ENCODE measurements at places on chromosomes 6 and 20.

GRCh38 chr20:22904386-22904785 is 130.7 kb upstream of the SSTR4 start:
- no peak for DNase-seq

DNA sequence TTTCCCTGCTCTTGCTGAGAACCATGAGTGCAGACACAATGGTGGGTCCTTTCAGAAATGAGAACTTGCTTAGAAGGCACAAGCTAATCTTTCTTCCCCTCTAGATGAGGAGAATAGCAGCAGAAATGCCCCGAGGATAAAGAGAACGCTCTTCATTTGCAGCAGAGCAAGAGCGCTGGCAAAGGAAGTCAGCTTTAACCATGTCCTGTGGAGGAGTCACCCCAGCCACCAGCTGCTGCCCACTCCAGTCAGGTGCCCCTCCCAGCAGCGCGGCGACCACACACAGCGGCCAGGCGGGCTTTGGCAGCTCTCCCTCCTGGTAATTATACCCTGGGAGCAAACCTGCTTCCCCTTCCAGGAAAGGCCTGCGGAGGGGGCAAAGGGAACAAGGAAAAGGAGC is 42.4 kb upstream of the EMILIN3 start:
- DNase-seq = no peak

GRCh38 chr20:15805154-15805553 is 768.1 kb downstream of the KIF16B start:
- no peak for DNase-seq

- DNase-seq = no peak
Observed at GRCh38 chr6:86595641-86596040, 341.7 kb upstream of the HTR1E start.

GRCh38 chr6:45611491-45611890 is 233.8 kb upstream of the SUPT3H start:
- no peak for DNase-seq

GRCh38 chr6:44233567-44234100 is 10.2 kb downstream of the SLC29A1 start:
- DNase-seq = no peak

- DNase-seq = no peak
Observed at GRCh38 chr20:40410028-40410427, 279.0 kb downstream of the MAFB start.

DNA sequence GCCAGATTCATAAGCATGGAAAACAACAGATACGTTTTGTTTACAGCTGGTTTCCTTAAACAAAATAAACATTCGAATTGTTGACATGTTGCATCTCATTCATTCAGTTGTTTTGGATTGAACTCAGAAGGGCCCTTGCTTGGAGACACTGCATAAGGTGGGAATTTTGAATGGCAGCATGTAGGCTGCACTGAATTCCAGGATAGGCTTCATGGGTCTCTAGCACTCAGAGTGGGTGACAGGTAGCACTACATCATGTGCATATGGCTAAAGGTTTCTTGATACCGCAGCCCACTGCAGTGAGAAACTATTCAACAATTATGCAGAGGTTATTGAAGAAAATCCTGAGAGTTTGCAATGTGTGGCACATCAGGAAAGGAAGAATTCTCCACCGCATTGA is 1.6 kb downstream of the BEND6 start:
- no peak for DNase-seq

DNA sequence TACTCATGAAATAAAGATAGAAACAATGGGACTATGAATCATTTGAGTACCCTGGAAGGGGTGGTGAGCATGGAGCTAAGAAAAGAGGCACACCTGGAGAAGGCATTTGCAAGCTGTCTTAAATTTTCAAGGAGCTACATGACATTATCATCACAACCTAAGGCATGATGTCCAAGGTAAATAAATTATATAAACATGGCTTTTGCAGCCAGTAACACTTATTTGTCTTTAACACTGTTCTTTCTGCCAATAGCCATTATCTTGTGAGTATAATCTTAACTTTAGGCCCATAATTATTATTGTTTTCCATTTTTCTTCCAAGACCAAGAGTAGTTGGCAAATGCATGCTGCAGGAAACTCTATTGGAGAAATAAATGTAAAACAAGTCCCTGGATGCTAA is 63.7 kb downstream of the ALDH5A1 start:
- no peak for DNase-seq

DNA sequence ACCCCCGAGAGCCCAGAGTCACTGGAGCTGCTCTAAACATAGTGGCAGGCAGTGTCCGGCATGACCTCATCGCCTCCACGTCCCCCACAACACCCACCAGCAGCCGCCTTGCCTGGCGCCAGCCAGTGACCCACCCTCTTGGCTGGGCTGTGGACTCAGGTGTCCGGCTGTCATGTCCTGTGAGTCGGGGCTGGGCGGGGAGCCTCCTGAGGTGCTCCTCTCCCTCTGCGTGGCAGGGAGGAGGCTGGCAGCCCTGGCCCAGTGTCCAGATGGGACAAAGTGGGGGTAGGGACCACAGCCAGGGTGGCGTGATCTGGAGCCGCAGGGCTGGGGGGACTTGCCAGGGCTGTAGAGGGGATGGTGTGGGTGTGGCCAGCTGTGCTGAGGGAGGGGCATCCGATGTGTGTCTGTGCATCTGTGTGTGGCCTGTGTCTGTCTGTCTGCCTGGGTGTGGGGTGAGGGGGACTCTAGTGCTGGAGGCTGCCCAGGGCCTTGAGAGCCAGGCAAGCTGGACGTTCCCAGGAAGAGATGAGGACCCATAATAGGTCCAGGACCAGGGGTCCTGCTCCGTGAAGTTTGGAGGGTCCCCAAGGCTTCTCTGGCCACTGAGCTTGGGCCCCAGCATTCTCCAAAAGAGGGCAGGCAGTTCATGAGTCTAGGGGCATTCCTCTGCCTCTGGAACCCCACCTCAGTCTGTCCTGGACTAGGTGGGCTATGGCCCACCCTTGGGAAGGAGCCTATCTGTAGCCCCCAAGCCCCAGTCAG is 2.3 kb upstream of the SOX18 start:
- no peak for DNase-seq

GRCh38 chr6:168574699-168575195 is 133.8 kb downstream of the SMOC2 start:
- DNase-seq = no peak

DNA sequence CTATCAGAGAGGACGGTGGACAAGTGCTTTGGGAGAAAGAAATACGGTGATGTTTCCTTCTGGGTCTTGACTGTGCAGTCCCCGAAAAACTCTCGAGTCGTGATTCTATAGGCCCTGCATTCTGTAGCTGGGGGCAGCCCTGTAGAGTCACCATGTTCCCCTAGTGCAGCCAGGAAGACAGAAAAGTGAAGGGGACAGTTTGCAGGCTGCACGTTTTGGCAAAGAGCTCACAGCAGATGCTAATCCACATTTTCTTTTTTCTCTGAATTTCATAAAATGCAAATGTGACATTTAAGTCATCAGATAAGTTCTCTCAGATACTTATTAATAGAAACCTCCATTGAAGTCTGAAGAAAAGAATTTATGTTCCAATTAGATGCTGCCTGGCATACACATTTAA is 19.5 kb downstream of the SPATS1 start:
- DNase-seq = no peak

- DNase-seq = no peak
Observed at GRCh38 chr6:22526736-22527135, 42.6 kb upstream of the HDGFL1 start.

DNA sequence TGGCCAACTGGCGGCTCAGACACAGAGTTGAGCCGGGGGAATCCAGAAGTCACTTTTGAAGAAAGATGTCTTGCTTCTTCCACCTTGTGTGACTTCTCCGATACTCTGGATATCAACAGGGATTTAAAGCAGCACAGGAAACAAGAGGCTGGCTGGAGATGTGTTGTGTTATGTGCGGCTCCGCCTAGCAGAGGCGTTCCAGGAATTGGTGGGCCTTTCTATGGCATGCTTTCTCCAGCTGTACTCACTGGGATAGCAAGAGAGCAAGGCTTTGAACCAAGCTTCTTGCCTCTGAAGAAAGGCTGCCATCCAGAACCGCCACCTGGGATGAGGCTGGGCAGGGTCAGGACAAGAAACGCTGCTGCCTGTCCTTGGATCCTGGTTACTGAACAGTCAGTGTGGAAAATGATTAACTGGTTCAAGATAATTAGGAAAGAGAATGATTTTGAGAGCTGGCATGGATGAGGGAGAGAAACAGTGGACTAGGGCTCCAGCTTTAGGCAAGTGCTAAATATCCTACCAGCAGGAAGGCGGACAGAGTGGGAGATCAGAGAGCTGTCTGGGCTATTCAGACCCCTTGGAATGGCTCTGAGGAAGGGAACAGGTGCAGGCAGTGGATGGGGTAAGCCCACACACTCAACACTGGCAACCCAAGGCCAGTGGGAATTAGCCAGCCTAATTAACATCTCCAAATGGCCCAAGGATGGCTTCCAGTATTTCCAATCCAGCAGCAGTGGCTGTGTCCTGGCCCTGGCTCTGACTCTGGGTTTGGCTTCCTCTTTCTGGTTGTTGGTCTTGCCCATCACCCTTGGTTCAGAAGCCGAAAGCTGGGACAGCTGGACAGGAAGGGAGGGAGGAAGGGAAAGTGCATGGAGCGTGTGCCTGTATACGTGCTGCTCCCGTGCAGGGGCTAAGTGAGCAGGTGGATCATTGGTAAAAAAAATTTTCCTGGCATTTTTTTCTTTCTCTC is 31.9 kb downstream of the INSM1 start:
- no peak for DNase-seq

GRCh38 chr6:81003156-81003555 is 749.3 kb downstream of the TENT5A start:
- no peak for DNase-seq

GRCh38 chr20:36808317-36809257 is 35.0 kb upstream of the DSN1 start:
- peak; percentile 82 for DNase-seq

DNA sequence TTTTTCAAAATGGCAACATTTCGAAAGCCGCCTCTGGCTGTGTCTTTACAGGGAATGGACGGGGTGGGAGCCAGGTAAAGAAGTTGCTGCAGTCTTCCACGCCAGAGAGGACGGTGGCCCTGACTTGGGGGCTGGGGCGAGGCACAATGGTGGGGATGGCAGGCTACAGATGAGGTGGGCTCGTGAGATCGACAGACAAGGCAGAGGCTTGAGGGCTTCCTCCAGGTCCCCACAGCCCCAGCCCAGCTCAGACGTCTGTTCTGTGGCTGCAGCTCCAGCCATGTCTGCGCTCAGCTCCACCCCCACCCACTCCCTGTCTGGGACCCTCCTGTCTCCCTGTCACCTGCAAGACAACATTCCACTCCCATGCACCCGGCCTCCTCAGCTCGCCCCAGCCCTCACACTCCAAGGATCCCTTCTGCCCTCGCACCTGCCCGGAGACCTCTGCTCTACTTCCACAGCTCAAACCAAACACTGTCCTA is 7.4 kb upstream of the C20orf144 start:
- DNase-seq = no peak

DNA sequence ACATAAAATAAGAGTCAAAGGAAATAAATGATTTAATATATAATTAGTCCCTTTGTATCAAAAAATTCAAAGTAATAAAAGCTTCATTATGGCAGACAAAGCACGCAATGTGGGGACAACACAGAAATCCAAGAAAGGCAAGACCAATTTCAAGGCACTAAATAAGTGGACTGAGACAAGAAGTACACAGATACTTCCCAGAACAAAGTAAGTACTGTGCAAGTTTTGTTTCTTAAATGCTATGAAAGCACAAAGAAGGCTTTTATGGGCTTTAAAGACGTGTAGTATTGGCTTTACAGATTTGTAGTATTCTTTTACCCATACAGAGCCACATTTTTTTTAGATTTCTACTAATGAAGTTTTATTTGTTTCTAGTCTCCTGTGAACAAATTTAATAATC is 174.6 kb downstream of the TRDN start:
- no peak for DNase-seq

- no peak for DNase-seq
Observed at GRCh38 chr20:41273445-41273844, 44.1 kb downstream of the ZHX3 start.

DNA sequence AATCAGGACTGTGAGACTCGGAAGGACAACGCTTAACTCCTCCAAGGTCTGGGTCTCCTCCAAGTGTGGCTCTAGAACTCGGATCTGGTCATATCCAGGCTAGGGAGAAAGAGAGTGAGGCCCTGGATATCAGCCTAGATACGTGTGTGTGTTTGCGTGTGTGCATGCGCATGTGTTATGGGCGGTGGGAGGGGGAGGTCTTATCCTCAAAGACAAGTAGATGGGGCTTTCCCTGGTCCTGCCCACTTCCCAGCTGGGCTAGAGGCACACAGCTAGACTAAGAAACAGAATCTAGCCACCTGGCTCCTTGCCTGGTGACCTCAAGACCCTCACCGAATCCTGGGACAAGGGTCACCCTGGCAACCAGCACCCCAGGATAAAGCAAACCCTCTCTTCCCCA is 13.2 kb downstream of the CPNE5 start:
- no peak for DNase-seq

DNA sequence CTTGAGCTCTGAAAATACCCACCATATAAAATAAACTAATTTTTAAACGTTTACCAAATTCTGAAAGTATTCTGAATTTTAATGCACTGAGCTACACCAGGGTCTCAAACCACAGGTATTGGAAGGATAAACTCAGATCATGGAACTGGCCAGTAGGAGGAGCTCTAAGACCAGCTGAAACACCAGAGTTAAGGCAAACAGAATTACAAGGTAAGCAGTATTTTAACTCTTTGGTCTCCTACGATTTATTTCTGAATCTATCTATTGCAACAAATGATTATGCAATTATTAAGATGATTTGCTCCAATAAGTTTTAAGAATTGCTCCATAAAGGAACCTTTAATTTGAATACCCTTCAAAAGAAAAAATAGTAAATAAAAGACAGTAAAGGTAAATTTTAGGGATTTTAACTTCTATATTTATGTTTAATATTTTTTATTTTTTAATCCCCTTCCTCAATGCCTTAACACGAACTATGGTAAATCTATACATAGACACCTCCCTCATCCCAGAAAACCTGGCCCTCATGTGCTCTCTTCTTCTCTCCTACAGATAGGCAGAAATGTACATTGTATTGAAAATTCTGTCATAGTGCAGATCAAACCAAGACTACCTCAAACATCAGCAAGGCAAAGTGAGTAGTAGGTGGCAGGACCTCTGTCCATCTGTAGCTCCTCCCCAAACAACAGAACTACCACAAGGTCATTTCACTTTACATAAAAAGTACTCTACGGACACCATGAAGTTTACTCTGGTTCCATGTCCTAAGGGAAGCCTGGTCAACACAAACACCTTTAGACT is 58.4 kb downstream of the SMLR1 start:
- peak; percentile 73 for DNase-seq

- no peak for DNase-seq
Observed at GRCh38 chr6:147508042-147508865, at the start of gene SAMD5. Gene SAMD5 (plus strand): TSS chr6:147508690. CDS start chr6:147508929, 239 bp downstream.

DNA sequence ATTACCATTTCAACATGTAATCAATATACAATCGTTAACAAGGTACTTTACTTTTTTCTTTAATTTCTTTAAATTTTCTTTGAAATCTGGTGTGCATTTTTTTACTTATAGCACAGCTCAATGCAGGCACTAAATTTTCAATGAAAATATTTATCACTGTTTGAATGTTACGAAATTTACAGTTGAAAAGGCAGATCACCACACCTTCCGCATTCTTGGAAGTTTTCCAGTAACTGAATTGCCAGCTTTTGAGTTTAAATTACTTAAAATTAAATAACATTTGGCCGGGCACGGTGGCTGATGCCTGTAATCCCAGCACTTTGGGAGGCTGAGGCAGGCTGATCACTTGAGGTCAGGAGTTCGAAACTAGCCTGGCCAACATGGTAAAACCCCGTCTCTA is 309.9 kb downstream of the BMP7 start:
- no peak for DNase-seq

Data from CD4-positive, alpha-beta T cell treated with Interferon alpha-2 for 1 hour (primary cell).